Fibroblast of skin of left biceps (primary cell): ENCODE measurements at places on chromosomes 12 and 14.

DNA sequence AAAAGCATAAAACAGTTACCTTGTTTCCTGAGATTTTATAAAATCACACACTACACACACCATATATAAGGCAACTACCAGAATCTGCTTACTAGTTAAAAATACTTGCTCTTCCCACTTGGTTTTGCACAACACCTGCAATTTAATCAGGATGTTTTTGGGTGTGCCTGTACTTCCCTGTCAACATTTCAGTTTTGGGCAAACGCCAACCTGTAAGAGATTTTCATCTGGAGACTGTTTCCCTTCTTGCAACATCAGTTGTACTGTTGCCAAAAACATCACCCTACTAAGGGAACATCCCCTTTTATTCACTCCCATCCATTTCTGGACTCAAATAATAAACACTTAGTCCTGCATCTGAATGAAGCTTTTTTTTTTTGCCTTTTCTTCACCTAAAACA lies 172.3 kb downstream of the DUSP6 start:
- peak; percentile 84 for DNase-seq

DNA sequence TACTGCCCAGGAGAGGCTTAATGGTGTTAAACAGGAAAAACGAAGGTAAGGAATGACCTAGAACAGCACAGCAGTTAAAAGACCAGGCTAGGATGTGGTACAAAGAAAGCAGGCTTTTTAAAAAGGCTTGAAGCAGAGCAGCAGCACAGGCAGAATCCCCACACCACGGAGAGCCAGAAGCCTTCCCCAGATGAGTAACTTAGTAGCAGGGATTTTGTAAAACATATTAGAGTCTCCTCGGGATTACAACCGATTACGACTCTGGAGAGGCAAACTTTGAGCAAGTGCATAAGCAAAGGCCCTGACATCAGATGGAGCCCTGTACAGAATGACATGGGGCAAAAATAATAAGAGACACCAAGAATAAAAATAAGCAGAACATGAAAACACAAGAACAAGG lies 37.1 kb upstream of the DHRS4 start:
- DNase-seq, result no peak

DNA sequence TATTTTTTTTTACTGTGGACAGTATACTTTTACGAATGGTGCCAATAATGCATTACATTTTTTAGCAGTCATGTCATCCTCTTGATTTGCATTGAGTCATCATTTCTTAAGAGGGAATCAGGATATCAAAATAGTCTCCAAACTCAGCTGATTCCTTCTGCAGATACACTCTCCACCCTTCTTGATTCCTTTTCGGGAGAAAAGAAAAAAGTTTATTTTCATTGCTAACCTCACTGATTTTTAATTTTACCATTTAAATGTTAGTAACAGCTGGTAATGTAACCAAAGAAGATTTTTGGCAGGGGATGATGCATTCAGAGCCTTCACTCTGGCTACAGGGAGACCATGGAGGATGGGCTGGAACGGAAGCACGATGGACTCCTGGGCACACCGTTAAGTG lies 47.5 kb downstream of the MRPL42 start:
- DNase-seq, result peak; percentile 63

DNA sequence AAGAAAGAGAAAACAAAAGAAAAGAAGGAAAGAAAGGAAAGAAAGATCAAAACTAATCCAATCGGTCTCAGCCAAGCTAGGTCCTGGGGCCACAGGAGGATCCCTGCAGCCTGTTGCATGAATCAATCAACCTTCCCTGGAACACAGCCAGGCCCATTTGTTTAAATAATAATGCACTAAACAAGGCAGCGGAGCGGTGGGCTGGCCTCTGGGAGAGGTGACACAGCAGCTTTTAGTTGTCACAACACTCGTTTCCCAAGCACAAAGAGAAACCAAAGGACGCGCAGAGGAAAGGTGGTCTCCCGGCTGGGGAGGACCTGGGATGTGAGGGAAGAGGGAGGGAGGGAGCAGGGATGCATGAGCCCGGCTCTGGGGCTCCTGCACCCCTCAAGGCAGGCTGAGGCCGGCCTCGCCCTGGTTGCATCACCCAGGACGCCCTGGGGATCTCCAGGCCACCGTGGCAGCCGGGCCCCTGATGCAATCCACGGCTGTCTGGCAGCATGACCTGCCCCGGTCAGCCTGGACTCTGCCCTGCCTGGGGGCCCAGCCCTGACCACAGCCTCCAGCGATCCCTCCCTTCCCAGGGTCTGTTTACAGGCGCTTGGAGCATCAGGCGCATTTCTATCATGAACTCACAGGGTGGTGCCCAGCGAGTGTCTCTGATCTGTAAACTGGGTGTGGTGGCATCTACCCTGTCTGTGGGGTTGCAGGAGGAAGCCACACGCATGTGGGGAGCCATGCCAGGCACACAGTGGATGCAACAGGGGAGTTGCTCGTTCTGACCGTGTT lies 32.5 kb downstream of the MMP17 start:
- no peak for DNase-seq

DNA sequence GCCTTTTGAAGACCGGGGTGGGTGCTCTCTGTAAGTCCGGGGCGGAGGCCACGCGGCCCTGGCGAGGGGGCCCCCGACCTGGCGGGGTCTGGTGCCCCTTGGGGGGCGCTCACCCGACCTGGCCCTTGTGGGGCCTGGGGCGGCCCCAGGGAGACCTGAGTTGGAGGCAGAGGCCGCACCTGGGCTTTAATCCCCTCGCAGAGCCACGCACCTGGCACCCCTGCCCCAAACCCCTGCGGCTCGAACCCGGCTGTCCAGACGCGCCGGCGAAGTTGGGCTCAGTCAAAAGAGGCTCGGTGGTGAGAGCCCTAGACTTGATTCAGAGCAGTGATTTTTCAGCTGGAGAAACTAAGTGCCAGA lies 267 bp downstream of the CFAP251 start:
- DNase-seq, result no peak

- no peak for DNase-seq
These were observed 37.0 kb upstream of the CCDC88C start for GRCh38 chr14:91454580-91454979.

- DNase-seq, result no peak
These were observed 633 bp downstream of the STX2 start for GRCh38 chr12:130838284-130838950.

GRCh38 chr12:64760808-64761573 lies 1.8 kb upstream of the GNS start:
- no peak for DNase-seq

- DNase-seq, result no peak
These were observed 817 bp upstream of the MDM1 start for GRCh38 chr12:68332728-68333630.

GRCh38 chr14:103188810-103189480 lies 65.7 kb downstream of the TNFAIP2 start:
- DNase-seq, result no peak

DNA sequence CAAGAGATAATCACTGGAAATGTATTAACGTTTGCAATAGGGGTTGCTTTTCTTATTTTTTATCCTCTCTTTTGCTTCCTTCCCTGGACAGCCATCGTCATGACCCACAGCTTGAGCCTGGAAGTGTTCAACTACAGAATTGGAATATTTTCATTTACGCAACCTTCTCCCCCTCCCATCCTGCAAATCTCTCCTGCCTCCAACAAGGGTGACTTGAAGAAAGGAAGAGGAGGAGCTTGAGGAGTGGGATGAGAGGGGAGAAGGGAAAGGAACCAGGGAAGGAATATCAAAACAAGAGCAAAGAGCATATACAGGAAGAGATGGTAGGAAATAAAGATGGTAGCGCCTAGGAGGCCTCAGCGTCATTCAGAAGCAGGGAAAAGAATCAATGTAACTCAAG lies 1.6 kb upstream of the MANSC4 start:
- DNase-seq, result no peak

- DNase-seq, result no peak
These were observed 121.6 kb downstream of the KTN1 start for GRCh38 chr14:55701638-55702037.

DNA sequence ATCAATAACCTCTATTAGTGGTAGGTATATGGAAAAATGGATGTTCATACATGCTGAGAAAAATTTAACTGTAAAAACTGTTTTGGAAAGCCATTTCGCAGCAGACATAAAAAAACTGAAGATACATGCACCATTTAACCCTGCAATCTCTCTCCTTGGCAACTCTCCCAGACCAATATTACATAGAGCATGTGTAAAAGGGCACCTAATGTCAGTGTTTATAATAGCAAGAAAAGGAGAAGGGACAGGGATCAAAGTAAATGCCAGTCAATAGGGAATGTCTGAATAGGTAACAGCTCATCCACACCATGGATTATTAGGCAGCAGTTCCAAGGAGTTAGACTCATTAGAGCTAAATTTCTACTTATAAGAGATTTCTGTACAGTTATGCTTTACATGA lies 77.2 kb downstream of the BTG1 start:
- DNase-seq, result no peak
